IPS-NIHi11 (cell line): ENCODE measurements at places on chromosomes 4 and X.

GRCh38 chr4:44931720-44932119, 205.4 kb upstream of the GNPDA2 start:
- no peak for DNase-seq

- DNase-seq = no peak
These were observed 370.1 kb downstream of the PPP3CA start for GRCh38 chr4:100977274-100977673.

DNA sequence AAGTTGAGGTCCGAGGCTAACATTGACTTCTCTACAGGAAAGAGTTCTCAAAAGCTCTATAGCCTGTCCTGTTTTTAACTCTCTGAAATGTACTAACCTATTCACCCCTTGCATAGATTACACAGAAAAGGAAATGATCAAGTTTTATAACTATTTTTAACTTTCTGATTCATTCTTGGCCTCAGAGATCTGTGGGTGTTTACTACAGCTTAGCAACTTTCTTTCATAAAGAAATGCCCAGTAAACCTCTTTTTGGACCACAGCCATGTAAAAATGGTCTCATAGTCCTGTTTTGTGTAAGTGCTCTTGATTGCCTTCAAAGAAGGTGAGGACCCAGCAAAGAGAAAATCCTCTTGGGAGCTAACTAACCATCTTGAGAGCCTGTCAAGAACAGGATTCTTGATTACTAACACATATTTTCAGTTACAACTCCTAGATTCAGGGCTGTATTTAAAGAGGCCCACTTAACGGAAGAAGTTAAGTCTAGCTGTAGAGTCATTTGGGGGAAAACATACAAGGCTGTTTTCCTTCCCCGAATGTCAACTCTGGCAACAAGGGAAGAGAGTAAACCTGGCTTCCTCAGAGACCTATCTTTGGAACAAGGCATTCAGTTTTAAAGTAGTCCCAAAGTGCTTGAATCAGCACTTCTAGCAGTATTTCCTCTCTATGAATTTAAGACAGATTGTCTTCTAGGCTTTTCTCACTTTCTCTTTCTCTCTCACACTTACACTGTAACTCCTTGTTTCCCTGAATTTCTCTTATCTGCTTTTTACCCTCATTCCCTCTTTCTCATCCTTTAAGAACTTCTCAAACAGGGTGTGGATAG, 78.2 kb downstream of the IL21 start:
- DNase-seq = no peak

DNA sequence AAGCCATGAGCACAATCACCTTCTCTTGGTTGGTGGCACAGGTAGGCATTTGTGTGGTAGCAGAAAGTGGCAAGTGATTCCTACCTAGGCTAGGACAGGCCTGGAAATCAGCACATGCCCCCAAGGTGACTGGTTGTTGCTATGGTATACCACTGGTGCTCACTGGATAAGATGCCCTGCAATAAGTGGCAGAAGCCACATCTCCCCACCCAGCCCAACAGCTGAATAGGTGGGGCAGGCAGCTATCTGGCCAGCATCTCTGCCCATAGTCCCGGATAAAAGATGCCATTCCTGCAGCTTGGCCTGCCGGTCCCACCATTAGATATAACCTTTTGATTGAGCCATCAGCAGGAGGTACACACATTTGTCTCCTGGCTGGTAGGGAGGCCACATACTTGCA, 21.1 kb downstream of the AMER1 start:
- DNase-seq = no peak

DNA sequence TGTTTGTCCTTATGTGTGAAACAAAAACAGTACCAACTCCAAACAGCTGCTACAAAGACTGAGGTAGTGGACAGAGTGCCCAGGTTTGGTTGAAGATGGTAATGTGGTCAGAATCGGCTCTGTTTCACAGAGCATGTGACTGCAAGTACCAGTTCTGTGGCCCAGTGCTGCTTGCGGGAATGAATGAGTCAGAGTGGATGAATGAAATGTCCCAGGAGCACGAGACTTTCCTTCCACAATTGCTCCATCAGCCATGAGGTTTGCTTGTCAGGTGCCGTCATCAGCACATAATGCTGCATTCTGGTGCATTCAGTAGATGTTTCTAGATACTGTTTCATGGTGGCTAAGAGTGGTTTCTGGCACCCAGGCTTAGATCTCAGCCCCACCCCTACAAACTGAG, 84.2 kb downstream of the GPR143 start:
- DNase-seq = no peak

DNA sequence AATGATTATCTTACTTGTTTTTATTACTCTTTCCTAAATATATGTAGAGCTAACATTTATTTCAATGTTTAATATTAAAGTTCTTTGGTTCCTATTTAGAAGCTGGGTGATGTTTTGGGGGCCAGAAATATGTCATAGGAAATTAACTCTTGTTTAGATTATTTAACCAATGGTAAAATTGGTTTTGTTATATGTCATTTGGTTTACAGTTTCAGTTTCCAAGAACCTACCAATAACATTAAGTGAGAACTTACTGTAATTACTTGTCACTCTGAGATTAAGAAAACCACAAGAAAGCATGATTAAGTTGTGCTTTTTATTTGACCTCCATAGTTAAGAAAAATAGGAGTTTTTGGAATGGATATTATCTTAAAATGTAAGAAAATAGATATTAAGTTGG, 121.2 kb downstream of the NDST3 start:
- no peak for DNase-seq

DNA sequence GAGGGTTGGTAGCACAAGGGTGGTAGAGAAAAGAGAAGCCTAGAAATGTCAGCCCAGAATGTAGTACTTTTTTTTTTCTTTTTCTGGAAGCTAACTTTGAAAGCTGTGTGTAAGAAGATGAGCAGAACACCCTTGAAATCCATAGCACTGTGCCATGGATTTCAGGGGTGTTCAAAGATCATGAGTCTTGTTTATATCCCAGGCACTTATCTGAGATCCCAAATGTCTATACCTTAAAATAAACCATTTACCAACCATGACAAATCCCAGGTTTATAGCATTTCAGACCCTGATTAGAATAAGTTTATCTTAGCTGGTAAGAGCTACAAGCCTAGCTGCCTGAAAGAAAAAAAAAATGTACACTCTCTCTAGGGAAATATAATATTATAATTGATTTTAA, 389.9 kb upstream of the ANXA10 start:
- DNase-seq = no peak

DNA sequence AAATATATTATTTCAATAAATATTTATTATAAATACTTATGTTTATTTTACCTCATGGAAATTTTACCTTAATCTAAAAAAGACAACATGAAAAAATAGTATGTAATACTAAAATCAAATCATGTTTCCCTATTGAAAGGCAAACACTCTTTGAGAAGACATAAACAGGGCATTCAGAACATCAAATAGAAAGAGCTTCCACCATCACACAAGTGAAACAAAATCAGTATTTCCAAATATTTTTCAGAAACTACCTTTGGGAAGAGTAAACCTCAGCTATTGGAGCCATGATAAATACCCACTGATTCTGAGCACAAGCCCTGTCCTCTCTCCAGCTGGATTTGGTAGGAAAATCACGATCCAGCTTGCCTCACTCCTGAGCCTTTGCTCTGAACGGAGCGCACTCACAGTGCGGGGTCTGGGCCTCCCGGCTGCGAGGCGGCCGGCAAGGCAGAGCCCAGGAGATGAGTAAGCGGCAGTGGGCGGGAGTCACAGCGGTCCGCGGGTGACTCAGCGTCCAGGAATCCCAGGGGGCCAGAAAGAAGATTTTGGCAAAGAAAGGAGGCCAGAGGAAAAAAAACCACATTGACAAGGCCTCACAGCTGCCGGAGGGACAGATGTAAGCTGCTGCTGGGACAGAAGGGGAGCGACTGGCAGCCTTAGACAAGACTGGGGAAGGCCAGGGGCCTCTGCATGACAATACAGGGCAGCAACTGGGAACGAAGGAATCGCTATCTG, 14.7 kb upstream of the ANXA5 start:
- DNase-seq = peak; percentile 86

GRCh38 chrX:8773117-8773516, 28.1 kb downstream of the FAM9A start:
- no peak for DNase-seq

DNA sequence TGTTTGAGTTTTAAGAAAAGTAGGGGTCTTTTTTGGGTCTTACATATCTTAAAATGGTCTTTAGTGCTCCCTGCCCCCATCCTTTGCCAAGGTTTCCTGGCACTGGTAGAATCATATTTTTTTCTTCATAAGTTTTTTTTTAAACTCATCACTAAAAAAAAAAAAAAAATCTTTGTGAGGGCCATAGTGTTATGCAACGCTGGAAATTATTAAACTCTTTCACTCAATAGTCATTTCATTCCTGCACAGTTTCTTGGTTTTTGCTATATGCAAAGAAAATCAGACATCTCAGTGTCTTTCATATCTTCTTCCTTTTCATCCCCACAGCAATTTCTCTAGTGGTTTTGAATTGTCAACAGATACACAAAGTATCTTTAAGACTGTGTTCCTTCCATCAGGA, 95.6 kb downstream of the TMA16 start:
- no peak for DNase-seq

GRCh38 chrX:153667956-153668396, 5.6 kb downstream of the PNCK start:
- peak; percentile 73 for DNase-seq

DNA sequence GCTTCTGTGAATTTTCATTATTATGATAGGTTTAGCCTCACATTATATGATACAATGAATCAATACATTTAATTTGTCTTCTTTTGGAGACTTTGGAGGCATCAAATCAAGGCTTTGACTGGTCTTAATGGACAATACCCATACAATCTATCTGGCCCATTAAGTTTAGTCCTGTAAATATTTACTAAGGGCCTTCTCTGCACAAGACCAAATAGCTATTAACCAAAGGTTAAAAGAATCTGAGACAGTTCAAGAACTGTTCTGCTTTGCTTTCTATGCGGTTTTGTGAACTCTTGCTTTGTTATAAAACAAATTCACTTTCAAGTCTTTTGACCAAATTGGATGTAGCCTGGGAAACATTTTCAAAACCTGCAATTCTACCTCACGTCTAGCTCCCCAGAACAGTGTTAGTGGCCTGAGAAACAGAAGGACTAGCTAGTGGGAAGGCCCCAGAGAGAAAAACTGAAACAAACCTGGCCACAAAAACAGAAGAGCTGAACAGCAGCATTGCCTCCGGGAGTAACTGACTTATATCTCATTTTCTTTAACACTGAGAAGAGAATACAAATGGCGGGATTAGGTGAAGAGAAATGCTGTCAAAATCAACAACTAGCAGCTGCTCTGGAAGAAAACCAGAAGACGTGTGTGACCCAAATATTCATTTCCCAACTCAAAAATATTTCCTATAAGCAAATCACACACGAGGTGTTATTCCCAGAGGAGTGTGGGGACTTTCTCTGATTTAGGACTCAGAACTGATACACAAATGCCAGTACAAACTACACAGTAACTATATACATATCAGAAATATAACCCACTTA, 548 bp downstream of the TLR1 start:
- no peak for DNase-seq

GRCh38 chr4:37890801-37891259, at the start of gene TBC1D1:
TBC1D1 (plus strand) TSS chr4:37891084; CDS start chr4:37902096, 11,012 bp downstream.
- DNase-seq = peak; percentile 48

DNA sequence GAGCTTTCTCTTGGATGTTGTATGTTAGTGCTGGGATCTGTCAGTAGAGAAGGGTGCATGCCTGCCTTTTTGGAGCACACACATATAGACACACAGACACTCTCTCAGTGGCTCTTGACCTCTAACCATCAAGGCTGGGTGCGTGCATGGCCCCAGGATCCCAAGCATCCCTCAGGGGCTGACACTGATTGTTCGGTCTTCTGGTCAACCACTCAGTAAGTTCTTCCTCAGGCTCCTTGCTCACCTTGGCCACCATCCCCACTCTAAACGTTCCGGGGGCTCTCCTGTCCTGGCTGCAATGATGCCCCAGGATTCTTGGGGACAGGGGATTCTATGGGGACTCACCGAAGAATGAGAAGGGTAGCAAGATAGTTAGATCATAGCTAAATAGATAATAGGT, 179.6 kb downstream of the SHOX start:
- DNase-seq = no peak

DNA sequence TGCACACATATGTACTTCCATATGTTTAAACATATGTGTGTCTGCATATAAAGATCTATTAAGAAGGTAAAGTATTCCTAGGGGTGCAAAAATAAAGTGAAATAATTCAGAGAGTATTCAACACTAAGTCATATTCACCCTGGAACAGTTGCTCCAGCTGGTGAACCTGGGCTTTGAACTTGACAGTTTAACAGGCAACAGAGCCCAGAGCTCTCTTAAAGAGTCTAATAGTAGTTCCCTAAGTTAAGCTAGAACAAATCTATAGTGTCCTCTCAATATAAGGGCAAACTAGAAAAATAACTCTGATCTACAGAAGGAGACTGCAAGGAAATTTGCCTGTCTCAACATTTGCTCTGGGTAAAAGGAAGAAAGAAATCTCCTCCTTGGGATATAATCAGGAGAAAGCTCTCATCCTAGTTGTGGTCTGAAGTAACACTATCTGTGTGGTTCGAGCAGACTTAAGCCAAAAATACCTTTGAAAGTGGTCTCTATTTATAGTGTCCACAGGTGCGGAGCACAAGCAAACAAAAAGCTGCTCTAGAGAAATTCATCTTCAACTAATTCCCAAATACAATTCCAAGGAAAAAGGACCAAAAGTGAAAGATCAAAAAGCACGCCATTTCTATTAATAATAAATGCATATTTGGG, 29.9 kb downstream of the VEGFC start:
- DNase-seq = no peak

DNA sequence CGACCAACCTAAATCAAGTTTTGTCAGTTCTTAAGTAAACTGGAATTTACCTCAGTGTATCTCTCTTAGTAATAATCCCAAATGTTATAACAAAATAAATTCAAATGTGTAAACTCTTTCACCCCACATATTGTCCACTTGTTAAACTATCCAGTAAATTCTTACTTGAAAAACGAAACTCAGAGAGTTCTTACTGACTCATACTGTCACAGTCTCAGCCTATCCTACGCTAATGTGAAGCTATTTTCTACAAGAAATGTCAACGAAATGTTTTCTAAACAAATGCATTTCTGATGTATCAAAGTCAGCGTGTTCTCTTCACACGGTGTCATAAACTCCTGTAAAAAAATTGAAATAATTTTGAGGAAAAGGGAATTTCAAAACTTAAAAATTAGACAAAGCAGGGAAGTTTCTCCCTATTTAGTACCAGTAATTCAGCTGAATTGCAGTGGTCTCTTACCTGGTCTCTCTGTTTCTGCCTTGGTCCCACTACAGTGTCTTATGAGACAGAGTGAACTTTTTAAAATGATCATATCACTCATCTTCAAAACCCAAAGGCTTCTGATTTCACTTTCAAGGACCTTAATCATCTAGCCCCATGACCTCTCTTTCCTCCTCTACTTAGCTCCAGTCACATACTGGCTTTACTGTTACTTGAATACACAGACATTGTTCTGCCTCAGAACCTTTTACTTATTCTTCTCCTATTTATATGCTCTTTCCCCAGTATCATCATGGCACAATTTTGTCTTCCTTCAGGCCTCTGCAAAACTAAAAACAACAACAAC, 63.3 kb downstream of the DCAF8L1 start:
- DNase-seq = no peak

DNA sequence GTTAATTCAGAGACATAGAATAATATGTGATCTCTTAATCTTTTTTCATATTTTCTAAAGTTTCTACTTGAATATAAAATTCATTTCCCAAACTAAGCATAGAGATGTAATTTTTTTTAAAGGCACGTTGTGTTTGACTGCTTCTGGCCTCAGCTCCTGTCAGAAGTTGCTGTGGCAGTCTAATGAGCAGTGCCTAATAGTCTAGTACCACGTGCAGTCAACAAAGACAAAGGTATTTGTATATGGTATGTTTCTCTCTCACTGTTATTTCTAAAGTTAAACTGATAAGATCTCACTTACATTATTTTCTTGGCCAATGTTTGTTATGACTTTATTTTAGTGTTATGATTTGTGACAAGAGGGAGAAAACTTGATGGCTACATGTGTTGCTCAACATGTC, 48.6 kb upstream of the MCUB start:
- no peak for DNase-seq
